Jurkat, Clone E6-1 (cell line): ENCODE measurements at places on chromosomes 2 and 18.
A peak's percentile ranks its signal among the peaks of the same experiment; 100 is the strongest.

DNA sequence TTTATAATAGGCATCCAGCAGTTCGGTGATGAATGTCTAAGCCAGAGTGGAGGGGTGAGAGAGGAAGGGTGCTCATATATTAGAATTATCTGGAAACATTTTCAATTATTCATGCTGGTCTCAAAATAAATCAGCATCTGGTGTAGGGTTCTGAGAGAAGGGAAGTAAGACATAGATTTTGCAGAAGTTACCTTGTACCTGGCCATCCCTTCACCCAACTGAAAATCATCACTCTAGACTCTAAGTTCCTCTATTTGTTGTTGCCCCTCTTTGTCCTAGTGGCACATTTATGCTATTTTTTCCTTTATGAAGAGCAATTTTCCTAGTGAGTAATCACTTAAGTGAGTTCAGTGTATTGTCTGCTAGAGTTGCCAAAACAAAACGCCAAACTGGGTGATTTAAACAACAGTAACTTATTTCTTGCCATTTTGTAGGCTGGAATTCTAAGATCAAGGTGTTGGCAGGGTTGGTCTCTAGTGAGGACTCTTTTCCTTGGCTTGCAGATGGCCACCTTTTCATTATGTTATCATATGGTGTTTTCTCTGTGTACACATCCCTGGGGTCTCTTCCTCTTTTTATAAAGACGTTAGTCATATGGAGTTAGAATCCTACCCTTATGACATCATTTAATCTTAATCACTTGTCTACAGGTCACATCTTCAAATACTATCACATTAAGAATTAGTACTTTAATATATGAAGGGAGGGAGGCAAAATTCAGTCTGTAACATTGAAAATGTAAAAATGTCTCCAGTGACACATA is 129.9 kb upstream of the KLHL14 start:
- no peak for DNase-seq

DNA sequence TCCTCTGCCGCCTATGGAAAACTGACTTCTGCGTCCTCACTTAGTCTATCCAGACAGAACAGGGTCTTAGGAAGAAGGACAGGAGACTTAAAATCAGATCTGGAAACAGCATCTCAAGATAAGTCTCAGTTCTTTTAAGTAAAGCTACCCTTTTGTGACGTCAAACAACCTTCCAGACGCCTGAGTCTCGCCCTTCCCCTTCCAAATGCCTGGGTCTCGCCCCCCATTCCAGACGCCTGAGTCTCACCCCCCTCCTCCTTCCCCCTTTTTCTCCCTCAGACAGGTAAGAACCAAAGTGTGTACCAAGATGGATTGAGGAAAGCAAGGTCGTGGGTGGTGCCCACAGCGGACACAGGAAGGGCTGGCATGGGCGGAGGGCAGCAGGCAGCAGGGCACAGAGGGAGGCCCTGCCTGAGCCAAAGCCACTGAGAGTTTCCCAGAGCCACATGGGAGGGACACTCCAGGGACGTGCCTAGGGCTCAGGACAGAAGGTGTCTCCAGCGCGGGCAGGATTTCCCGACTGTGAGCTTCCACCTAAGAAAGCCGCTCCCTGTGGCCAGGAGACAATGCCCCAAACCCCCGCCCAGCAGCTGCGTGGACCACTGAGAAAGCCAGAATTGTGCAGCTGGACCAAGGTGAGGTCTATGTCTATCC is 51.3 kb downstream of the ANKMY1 start:
- DNase-seq: no peak

DNA sequence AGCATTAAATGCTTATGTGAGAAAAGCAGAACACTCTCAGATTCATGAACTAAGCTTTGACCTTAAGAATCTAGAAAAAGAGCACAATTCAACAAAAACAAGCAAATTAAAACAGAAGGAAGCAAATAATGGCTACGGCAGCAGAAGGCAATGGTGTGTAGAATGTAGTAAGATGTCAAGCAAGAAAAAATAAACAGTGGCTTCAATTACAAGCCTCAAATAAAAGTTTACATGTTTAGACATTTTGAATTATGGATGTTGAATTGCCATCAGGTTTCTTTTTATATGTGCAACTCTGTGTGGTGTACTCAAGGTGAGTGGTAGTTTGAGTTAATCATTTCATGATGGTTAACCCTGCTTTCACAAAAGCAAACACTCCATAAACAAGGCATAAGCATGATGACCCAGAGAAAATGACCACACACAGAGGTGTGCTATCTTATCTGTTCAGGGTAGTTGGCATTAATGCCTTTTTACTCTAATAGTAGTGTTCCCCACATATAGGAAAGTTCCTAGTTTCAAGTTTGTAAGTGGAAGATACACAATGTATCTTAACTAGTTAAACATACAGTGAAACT is 207.1 kb downstream of the FIGN start:
- DNase-seq: no peak

- DNase-seq: no peak
These were observed 135.7 kb downstream of the USP34 start for GRCh38 chr2:61335187-61335586.

- DNase-seq: no peak
These were observed 784.0 kb upstream of the KLHL29 start for GRCh38 chr2:22600999-22601398.

- DNase-seq: no peak
These were observed 14.0 kb upstream of the ANKRD62 start for GRCh38 chr18:12079491-12080237.

- no peak for DNase-seq
These were observed 435.1 kb upstream of the CDH20 start for GRCh38 chr18:60898111-60898510.

DNA sequence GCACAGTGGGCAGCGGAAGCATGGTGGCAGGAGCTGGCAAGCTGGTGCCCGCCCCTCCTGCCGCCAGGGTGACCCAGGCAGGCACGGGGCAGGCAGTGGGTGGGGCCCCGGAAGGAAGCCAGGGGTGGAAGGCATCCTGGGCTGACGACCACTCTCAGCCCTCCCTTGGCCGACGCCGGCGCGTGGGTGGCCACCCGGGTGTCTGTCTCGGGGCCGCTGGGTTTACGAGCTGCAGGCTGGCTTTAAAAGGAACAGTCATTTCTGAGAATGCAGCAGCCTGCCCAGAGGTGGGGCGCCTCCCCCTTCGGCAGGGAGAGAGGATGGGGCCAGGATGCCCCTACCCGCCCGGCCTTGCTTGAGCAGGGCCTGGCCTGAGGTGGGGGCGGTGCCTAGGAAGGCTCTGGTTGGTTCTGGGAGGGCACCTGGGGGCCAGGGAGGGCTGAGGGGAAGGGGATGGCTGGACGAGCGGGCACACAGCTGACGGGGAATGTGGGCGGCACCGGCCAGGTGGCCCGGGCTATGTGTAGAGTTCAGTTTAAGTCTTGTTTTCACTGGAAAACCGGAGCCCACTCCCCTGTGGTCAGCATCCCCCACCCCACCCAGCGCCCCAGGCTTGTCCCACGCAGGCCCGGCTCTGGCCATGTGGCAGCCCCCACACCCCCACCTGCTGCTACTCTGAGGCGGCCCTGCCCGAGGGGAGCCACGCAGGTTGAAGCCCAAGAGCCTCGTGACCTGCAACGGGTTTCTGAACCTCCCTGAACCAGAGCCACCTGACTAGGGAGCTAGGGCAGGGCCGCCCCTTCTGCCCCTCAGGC is 6.3 kb downstream of the BOK start:
- no peak for DNase-seq

DNA sequence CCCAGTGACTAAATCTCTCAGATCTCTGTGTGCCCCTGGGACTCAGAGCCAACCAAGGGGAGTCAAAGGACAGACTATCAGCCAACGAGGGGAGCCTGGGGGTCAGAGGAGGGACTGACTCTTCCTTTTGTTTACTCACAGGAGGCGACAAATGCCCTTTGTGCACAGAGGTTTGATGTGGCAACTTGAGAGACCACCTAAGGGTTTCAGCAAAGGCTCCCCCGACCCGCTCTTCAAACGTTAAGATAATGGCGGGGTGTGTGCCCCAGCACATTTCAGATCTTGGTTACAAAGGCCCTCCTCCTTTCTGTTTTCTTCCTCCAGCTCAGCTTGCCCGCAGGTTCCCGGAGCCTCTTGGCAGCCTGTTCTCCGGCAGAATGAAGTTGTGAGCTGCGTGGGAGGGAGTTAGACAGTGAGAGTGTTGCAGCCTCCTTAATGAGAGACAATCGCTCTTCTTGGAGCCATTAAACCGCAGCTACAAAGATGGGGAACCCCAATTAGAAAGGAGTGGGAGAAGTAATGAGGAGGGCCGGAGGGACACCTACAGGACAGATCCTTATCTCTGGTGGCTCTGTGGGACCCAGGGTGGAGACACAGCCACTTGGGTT is 76.2 kb downstream of the KIAA2012 start:
- no peak for DNase-seq

GRCh38 chr2:144939590-144939989 is 419.7 kb upstream of the ZEB2 start:
- DNase-seq: no peak

DNA sequence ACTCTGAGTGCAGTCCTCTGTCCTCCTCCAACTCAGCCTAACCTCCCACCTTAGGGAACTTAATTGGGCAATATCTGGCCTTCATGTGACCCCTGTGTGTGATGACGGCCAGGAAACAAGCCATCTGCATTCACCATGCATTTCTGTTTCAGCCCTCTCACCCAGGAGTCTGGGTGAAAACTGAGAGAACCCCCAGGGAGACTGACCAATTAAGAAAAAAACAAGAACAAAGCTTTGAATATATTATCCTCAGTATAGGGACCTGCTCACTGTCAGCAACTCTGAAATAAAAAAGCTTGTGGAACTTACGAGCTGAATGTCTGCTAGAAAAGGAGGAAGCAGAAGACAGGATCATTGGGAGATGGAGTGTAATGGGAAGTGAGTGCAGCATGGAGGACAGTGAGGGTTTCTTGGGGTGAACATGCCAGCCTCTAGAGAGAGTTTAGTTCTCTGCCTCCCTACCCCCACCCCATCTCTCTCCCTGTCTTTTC is 9.5 kb downstream of the MAPRE2 start:
- no peak for DNase-seq

DNA sequence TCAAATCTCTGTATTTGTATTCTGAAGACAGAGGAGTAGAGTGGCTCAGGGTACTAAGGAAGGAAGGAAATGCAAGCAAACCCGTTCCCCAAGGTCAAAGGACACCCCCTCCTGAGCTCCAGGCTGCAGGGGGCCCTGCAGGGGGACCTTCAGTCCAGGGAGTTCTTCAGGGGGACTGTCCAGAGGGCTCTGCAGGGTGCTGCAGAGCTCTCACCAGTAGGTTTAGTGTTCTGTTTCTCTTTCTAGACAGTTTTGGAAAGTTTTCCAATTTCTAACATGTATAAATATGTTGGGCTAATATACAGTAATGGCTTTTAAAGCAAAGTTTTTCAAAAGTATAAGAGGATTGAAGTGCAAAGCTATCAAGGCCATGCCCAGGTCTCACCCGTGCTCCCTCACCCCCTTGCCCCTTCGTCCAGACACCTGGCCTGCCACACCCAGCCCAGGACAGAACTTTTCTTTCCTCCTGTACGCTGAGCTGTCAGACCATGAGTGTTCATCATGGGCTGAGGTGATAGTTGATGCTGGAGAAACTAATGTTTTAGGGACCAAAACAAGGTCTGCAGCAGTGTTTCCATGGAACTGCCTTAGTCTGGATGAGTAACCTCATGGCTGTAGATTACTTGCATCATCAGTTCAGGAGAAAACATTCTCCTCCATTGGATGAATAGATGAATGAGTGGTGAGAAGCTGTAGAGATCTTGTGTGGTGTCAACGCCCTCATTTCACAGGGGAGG is 134.2 kb downstream of the GLI2 start:
- no peak for DNase-seq

DNA sequence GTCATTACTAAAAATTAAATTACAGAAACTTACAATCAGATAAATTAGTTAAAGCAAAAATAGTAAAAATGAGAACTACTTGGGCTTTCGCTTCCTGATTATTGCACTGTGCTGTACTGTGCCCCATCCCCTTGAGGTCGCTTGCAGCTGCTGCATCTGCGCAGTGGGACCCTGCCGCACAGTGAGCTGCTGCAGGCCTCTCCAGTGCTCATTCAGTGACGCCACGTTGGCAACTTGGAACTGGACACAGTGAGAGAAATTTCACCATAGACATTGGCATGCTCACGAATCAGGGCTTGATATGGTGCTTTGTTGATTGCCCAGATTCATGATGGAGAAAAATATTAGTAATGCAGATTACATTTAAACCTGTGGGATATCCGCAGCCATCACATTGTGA is 290.8 kb upstream of the MYT1L start:
- no peak for DNase-seq

- DNase-seq: no peak
These were observed 319.0 kb upstream of the SOX11 start for GRCh38 chr2:5373200-5373599.

GRCh38 chr2:30165050-30165520 is 18.3 kb downstream of the YPEL5 start:
- peak; percentile 84 for DNase-seq

GRCh38 chr2:41267929-41268659 is 779.7 kb upstream of the PKDCC start:
- DNase-seq: no peak

- DNase-seq: no peak
These were observed 69.8 kb downstream of the TSN start for GRCh38 chr2:121825003-121825950.

GRCh38 chr2:128594953-128595677 is 276.4 kb upstream of the HS6ST1 start:
- no peak for DNase-seq

DNA sequence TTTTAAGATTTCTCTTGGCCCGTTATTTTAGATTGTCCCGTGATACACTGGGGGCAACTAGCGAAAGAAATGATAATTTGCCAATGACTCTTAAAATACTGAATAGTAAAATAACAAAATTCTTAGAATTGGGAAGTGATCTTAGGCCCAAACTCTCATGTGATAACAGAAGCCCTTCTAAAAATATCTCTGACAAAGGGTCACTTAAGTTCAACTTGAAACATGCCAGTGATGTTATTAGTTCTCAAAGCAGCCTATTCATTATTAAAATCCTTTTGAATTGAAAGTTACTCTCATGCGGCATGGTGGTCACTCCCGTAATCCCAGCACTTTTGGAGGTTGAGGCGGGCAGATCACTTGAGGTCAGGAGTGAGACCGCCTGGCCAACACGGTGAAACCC is 920.9 kb downstream of the NRXN1 start:
- DNase-seq: no peak

DNA sequence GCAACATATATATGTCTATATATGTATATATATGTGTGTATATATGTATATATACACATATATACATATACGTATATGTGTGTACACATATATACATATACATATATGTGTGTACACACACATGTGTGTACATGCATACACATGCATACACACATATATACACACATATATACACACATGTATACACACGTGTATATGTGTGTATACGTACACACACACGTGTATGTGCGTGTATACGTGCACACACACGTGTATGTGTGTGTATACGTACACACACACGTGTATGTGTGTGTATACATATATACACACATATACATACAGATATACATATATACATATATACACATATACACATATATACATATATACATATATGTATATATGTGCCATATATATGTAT is 89.4 kb downstream of the SPHKAP start:
- DNase-seq: no peak

DNA sequence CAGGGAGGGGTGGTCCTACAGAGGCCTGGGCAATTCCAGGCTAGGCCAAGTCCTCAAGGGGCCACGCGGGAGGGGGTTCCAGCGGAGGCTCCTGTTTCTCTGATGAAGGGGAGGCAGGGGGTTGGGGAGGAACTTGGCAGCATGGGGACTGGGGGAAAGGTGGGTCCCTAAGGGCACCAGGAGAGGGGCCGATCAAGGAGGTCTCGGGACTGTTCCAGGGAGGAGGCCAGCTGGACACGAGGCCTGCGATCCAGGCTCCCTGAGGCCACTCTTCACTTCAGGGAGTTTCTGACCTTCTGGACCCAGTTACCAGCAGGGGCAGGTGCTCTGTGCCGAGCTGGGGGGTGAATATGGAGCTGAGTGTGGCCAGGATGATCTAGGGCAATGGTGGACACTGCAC is 71.5 kb downstream of the ASB1 start:
- DNase-seq: no peak
